ELR (cell line): ENCODE measurements at places on chromosomes 1 and 21.

- DNase-seq = peak; percentile 22
Measured at GRCh38 chr1:203320591-203321272, 15.4 kb downstream of the BTG2 start.

- DNase-seq = no peak
Measured at GRCh38 chr1:88062650-88063153, 621.4 kb upstream of the PKN2 start.

- peak; percentile 54 for DNase-seq
Measured at GRCh38 chr1:31529999-31530684, 46.2 kb upstream of the TINAGL1 start.

DNA sequence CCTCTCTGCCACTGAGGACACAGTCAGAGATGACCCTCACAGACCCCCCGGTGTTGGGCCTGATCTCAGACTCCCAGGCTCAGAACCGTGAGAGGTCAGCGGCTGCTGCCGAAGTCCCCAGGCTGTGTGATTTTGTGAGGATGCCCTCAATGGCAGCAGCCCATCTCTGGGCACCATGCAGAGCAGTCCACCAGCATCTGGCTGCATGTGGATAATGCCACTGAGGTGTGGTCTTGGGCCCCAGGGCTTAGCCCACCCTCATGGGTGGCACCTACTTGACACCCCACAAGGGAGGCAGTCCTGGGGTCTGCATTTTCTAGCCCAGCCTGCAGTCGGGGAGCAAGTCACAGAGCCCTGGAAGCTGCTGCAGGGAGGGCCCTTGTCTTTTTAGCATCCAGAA, 5.5 kb upstream of the ACTRT2 start:
- no peak for DNase-seq

- DNase-seq = peak; percentile 47
Measured at GRCh38 chr1:241440904-241441303, 78.7 kb downstream of the FH start.

DNA sequence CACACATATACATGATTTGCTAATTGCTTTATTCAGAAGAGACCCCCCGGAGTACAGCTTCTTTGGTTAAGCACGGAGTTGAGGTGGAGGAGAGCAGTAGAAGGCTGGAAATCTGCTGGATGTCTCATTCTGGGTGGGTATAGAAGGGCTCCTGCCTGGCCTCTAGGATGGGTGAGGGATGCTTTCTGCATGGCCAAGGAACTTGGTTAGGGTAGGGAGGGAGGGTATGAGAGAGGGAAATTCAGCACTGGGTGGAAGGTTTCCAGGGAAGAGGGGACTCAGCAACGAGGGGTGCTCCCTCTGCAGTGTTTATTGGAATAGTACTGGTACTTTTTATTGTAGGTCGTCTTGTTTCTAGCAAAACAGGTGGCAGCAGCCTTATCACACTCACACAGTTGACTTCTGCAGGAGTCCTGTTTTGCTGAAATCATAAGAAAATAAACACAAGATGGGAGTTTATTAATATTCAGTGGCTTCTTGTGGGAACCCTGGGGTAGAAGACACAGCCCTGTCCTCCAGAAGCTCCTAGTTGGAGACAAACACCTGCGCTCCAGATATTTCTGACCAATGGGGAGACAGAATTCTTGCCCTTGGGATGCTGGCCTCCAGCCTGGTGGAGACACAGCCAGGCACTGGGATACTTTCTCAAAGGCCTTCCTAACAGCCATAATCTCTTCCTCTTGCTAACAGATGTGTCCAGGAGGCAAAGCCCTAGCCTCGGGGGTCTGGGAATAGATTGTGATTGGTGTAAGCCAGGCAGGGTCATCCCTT, 3.8 kb downstream of the PLA2G2A start:
- no peak for DNase-seq

GRCh38 chr1:199463521-199464127, 563.9 kb upstream of the NR5A2 start:
- DNase-seq = peak; percentile 75

DNA sequence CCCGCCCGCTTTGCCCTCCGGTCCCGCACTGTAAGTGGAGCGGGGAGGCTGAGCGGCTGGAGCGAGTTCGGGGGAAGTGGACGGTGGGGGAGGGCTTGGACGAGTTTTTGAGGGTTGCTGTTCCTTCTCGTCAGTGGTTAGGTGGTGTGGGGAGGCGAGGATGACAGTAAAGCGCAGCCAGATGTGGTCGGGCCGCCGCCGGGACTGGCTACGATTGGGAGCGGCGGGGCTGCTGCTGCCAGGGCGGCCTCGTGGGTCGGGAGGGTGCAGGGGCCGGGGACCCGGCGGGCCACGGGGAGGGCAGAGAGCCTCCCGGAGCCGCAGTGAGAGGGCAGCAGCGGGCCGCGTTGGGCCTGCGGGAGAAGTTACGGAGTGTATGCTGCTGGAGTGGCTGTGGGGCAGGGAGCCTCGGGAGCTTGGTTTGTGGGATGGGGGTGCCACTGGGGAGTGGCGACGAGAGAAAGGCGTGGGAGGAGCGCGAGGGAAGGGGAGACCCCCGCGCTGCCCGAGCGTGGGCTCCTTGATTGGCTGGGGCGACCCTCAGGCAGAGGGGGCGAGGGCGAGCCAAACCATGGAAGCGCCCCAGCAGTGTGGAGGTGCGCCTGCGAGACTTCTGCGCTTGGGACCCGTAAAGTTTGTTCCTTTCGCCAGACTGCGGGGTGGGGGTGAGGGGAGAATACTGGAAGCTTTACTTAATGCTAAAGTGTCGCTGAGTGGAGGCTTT, 2.1 kb downstream of the ADGRL2 start:
- DNase-seq = peak; percentile 43

DNA sequence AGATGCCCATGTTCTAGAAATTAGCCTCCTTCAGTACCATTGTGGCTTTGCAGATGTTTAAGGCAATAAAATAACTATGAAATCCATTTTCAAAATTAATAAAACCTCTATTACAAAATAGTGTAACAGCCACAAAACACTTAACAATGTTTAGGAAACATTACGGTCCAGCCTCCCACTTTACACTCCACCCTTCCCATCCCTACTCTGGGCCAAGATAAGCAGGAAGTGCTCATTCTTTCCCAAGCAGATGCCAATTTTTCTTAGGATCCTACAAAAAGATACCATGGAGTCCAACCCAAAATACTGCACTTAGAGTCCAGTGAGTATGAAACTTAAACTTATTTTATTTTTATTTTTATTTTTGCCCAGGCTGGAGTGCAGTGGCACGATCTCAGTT, 150.8 kb downstream of the NR5A2 start:
- no peak for DNase-seq

DNA sequence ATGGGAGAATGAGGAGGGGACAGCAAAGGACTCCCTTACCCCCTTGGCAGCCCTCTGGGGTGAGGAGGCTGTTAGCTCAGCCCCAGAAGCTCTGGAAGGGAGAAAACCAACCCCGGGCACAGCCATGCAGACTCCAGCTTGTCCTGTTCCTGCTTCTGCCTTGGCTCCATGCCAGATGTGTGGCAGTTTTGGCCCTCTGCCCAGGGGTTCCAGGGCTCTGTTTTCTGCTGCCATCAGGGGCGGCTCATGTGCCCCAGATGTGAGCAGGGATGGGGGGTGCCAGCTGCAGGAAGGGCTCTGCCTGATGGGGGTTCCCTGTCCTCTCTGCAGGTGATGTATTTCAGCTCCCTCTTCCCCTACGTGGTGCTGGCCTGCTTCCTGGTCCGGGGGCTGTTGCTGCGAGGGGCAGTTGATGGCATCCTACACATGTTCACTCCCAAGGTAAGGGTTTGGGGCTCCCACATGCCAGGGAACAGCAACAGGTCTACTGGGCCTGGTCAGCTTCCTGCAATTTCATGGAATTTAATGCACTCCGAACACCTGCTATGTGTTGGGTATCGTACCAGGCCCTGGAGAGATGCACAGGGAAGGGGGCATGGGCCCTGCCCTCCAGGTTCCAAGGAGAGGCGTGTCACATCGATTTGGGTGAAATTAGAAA, 26.1 kb downstream of the SLC6A17 start:
- DNase-seq = no peak

DNA sequence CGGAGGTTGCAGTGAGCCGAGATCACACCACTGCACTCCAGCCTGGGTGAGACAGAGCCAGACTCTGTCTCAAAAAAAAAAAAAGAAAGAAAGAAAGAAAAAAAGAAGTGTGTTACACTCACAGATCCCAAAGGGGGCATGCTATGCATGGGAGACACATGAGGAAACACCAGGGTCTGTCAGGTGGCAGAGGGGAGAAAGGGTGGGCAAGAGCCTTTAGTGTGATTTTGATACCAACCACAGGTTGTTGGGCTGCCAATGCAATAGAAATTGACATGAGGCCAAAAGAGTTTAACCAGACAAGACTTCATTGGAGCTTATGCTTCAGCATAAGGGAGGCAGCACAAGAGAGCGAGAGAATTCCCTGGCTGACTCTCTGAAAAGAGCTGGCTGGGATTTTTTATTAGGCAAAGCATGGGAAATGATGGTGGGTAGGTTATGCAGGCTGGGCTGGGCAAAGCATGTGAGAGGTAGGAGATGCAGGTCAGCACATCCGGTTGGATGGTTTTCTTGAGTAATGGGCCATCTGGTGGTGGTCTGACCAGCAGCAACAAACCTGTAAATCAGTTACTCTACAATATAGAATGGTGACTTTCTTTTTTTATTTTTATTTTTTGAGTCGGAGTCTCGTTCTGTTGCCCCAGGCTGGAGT, 11.7 kb upstream of the EXTL1 start:
- peak; percentile 52 for DNase-seq

- no peak for DNase-seq
Measured at GRCh38 chr1:38815903-38816627, 43.5 kb downstream of the RRAGC start.

DNA sequence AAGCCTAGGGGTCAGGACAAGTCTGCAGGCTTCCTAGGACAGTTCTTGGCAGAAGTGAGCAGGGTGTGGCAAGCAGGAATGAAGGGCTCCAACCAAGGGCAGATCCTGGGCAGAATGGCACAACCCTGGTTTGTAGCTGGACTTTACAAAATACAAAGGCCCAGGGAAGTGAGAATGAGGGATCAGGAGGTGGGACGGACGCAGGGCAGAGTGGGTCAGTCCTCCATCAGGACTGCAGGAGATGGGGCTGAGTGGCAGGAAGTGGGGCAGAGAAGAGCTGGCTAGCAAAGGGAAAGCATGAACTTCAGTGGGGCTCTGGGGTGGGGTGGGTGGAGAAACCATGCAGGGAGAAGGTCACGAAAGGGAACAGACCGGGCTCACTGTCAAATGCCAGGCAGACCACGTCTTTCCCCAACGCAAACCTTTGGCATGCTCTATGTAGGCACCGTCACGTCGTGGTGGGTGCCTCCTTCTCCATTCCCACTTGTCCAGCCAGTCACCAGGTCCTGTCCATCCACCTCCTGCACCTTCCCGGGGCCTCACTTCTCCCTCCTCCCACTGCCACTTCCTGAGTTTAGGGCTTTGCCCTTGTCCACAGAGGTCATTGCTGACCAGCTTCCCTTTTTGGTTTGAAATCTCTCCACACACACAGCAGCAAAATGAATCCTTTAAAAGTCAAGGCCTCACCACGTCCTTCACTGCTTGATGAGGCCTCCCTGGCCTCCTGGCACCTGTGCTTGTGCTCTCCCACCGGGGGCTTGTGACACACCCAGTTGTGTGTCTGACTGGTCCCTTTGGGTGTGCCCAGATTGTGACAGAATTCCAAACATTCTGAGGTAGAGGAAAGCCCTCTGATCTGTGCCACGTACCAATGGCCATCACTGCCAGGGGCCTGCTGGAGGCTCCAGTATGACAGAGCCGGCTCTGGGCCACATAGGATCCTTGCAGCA, 8.7 kb upstream of the CLDN19 start:
- DNase-seq = no peak

GRCh38 chr1:109617291-109617801, 2.1 kb downstream of the GNAT2 start:
- peak; percentile 91 for DNase-seq

DNA sequence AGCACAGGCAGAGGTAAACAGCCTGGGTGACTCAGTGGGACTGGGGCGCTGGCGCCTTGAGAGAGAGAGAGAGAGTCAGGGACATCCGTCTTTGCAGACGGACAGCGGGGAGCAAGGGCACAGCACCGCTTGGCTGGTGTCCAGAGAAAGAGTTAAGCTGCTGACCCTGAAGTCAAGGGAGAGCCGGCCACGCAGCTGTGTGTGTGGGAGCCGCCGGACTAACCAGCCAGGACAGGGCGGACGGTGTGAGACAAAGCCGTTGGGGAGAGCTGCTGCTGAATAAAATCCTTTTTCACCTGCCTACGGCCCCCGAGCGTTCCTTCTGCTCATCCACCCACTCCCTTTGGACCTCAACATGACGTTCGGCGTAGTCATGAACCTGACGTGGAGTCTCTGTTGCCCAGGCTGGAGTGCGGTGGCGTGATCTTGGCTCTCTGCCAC, 14.5 kb downstream of the CFAP74 start:
- DNase-seq = no peak

DNA sequence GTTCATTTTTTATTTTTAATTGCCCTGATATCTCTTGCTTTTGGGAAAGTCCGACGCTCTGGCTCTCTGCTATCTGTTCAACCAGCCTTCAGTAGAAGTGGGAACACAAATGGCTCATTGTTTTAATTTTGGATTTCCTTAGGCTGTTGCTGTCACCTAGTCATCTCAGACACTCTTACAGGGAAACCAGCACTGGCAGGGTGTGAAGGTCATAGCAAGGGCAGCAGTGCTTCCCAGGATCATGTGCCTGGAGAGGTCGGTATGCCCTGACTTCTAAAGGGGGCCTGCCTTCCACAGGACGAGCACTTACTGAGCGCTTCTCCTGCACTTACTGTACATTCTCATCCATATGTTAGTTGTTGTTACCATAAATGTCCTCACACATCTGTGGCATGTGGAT, 224.2 kb downstream of the DISC1 start:
- DNase-seq = no peak

DNA sequence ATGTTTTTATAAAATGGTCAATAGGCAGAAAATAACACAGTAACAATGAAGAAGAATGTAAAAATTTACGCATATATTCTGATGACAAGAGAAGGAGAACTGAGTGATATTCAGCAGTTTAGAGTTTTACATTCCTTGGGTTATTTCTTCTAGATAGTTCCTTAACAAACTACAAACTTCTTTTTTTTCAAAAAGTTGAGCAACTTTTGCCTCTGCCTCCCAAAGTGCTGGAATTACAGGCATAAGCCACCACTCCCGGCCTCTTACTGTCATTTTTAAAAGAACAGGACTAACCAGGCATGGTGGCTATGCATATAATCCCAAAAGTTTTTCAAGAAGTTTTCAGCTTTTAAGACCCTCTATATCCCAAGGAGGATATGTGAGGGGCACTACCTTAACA, 32.9 kb downstream of the ARNT start:
- no peak for DNase-seq

DNA sequence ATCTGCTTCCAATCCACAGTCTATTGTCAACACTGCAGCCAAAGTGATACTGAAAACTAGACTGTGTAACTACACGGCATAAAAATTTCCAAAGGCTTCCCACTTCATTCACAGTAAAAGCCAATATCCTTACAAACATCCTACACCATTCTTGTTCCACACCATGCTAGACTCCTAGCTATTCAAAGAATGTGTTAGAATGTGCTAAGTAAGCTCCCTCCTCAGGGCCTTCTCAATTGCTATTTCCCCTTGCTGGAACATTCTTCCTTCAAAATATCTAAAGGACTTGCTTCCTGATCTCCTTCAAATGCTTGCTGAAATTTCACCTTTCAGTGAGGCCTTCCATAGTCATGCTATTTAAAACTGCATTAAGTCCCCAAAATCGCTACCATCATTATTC, 228.1 kb downstream of the AKT3 start:
- no peak for DNase-seq

- no peak for DNase-seq
Measured at GRCh38 chr1:241808265-241808664, 39.7 kb upstream of the EXO1 start.
